ENCODE measurements at places on chromosomes 2 and 18. TPM values are rescaled to one million over a fixed set of nuclear protein-coding genes. Genes with fewer than 3 reads are reported as not detected.

DSG1 gene
- not detected for polyA plus RNA-seq

DNMT3A gene
- 2.7 TPM for polyA plus RNA-seq

SP140 gene
- 5.9 TPM for polyA plus RNA-seq

COBLL1 gene
- polyA plus RNA-seq = 0.24 TPM

HDHD2 gene
- 10.6 TPM for polyA plus RNA-seq

CGREF1 gene
- not detected for polyA plus RNA-seq

SPP2 gene
- polyA plus RNA-seq = not detected

C1QL2 gene
- not detected for polyA plus RNA-seq

DNA sequence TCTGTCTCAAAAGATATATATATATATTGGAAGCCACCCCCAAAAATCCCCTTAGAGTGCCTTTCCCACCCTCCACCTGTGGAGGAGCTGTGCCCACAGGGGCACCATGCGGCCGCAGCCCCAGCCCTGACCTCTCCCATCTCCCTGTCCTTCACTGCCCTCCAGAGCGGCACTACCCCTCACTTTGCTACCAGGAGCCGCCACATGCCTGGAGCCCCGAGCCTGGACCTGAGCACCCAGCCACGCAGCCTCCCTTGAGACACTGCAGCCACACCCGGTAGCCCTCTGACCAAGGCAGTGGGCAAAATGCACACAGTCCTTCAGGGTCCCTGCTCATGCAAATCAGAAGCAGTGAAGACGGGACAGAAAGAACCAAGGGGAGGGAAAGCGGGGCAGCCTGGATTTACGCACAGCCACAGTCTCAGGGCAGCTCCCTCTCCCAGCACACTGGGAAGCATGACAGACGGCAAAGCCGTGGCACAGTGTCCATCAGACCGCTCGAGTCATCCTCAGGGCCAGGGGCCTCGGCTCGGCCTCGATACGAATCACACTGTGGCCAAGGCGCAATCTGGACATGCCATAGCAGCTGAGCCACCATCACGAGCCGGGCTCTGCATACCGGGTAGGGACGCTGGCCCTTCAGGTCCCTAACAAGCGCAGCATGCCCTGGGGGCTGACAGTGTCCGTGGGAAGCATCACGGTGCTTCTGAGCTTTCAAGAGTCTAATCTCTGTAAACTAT, 10.1 kb downstream of the HDAC4 start:
- no peak overlapping the region for H3K27ac ChIP-seq
- no peaks in the 10 kb centered on the region for H3K4me1 ChIP-seq
- no peak overlapping the region for H3K4me3 ChIP-seq
- no peaks in the 10 kb centered on the region for H3K27me3 ChIP-seq
- DNase-seq = no peak
- H3K36me3 ChIP-seq = peaks cover 59% of the 10 kb centered on the region

- no peaks in the 10 kb centered on the region for H3K27me3 ChIP-seq
- no peak overlapping the region for H3K4me3 ChIP-seq
- H3K36me3 ChIP-seq = peaks cover 10% of the 10 kb centered on the region
- no peaks in the 10 kb centered on the region for H3K4me1 ChIP-seq
These were observed 32.3 kb downstream of the ADI1 start for GRCh38 chr2:3487028-3487425.

DNA sequence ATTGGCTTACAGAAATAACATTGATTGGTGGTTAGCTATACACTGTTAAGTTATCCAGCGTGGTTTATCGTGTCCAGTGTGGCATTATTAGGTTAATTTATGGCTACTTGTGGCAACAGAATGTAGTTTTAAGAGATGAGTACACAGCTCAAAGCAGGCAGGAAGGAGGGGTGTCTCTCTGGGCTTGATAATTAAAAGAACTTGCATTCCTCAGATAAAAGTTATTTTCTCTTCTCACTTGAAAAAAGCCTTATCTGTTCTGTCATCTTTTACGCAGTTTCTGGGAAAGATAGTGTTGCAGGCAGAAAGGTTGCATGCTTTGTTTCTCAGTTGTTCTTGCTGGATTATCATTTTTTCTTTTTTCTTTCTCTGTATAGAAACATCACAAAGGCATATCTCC, 154.4 kb upstream of the COL3A1 start:
- H3K4me1 ChIP-seq = no peaks in the 10 kb centered on the region
- H3K27ac ChIP-seq = no peak overlapping the region
- DNase-seq = no peak
- no peak overlapping the region for H3K4me3 ChIP-seq
- H3K36me3 ChIP-seq = no peaks in the 10 kb centered on the region

DNA sequence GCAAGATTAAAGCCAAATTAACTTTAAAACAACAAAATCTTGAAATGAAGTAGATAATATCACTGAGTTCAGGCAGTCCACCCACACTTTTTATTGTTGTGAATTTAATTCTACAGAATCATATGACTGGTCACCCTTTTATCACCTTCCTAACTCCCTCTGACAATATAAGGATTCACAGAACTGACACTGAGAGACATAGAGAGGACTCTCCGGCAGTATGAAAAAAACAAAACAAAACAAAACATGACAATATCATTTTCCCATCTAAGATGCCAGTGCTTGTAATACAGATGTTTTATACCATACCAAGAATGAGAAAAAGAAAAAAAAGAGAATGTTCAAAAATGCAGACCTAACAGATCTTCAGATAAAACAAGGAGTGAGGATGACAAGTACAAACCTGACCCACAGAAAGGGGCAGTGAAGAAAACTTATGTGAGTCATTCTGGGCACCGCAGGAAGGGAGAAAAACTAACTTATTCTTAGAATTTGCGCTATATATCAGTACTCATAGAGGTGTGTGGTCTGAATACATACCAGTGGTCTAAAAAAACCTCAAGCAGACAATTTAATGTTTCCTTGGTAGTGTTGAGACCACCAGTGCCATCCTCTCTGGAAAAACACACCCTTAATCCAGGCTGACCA, 136.6 kb downstream of the ZAP70 start:
- H3K27me3 ChIP-seq = no peaks in the 10 kb centered on the region
- no peaks in the 10 kb centered on the region for H3K4me1 ChIP-seq
- H3K4me3 ChIP-seq = no peak overlapping the region
- no peak overlapping the region for H3K27ac ChIP-seq

DNA sequence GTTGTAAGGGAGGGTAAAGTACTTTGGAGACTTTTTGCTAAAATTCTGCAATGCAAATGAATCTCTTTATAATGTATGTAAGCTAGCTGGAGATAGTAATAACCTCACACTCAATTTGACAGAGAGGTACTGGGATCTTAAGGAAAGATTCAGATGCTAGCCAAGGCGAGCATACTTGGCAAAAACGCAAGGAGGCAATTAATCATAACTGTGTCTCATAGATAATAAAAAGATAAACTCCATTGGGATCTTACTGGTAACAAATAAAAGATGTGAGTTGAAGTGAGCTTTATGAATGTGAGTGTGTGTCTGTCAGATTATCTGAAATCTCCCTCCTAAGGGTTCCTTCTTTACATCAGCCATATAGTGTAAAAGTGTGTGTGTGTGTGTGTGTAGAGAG, 533.0 kb downstream of the TMX3 start:
- no peaks in the 10 kb centered on the region for H3K36me3 ChIP-seq
- no peaks in the 10 kb centered on the region for H3K4me1 ChIP-seq
- no peak for DNase-seq

DNA sequence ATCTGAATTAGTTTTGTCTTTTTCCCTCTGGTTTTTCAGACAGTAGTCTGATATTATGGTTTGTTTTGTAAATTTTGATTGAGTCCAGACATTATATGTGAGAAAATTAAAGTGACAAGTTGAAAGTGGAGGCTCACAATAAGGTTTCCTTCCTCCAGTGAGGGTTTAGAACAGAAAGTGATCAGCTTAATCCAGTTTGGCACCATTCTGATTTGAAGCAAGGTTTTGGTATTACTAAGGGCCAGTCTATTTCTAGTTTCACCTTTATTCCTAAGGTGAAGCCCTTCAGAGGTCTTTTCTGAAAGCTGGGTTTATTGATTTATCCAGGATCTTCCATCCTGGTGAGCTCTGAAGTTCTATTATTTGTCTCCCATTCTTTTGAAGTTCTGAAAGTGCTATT, 68.7 kb downstream of the CDC42EP3 start:
- H3K27ac ChIP-seq = no peak overlapping the region
- H3K4me1 ChIP-seq = peaks cover 46% of the 10 kb centered on the region
- no peak overlapping the region for H3K4me3 ChIP-seq
- H3K27me3 ChIP-seq = no peaks in the 10 kb centered on the region
- no peak for DNase-seq
- H3K36me3 ChIP-seq = no peaks in the 10 kb centered on the region

DNA sequence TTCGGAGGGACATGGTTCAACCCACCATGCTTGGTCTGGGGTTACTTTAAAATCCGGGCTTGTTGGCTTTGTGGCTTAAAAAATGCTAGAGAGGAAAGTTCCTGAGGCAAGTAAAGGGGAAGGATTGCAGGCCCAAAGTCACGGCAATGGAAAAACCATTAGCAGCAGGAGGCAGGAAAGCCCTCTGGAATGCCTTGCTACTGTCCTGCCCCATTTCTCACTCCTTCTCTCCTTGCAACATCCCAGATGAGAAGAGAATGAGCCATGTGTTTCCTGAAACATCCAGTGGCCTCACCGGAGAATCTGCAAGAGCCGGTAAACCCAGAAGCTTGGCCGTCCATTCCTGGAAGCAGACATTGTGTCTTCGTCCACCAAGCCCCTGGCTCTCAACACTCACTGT, 97.4 kb upstream of the LCLAT1 start:
- H3K4me3 ChIP-seq = no peak overlapping the region
- H3K4me1 ChIP-seq = no peaks in the 10 kb centered on the region

DNA sequence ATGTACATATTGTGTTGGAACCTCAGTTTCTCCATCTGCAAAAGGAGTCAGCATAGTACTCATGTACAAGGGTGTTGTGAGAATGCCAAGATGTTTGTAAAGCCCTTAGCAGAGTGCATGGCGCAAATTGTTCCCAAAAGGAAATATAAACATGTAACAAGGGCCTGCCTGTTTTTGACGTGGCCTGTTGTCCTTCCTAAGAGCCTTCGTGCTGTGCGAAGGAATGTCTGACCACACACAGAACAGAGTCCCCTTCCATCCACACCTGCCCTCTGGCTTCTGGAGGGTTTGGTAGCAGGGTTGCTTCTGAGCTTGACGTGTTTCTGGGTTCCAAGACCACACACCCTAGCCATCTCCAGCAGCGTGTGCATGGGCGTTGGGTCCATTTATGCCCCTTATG, 34.9 kb downstream of the CABLES1 start:
- no peak overlapping the region for H3K27ac ChIP-seq
- no peak for DNase-seq
- no peaks in the 10 kb centered on the region for H3K27me3 ChIP-seq

DNA sequence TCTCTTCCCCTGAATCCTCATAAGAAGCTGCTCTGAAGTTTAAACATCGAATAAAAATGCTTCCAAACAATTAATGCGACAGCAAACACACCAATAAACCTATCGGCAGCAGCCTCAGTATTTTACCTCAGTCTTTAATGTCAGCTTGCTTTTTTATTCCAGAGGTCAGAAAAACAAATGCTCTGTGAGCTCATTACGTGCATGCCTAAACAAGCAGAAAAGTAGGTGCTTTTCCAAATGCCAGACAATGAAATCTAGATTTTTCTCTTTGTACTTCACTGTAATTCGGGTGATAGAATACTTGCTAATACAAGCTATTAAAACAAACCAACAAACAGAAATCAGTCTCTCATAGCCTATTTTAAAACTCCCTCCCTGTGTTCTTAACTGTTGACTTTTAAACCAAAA, 381.5 kb downstream of the NRXN1 start:
- DNase-seq = no peak
- no peaks in the 10 kb centered on the region for H3K4me1 ChIP-seq
- H3K27ac ChIP-seq = no peak overlapping the region
- H3K4me3 ChIP-seq = no peak overlapping the region
- no peaks in the 10 kb centered on the region for H3K27me3 ChIP-seq

DNA sequence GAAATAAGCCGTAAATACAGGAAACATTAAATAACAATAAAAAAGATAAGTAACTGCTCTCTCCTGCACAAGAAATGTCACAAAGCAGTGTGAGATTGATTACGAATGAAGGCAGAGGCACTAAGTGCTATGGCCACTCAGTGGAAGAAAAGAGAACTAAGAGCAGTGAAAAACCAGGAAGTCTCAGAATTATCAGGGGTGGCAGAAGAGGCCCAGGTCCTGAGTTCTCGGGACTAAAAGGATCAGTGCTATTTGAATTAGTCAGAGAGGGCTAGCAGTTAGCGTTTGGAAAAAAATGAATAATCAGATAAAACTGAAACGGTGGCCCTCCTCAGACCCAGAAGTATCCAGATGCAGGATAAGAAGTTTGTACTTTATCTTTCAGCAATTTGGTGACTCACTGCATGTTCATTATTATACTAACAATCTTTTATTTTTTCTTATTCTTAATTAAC, 367.1 kb downstream of the ZEB2 start:
- no peaks in the 10 kb centered on the region for H3K36me3 ChIP-seq
- H3K4me1 ChIP-seq = no peaks in the 10 kb centered on the region
- H3K27ac ChIP-seq = no peak overlapping the region
- DNase-seq = peak; percentile 46
- H3K4me3 ChIP-seq = no peak overlapping the region

- H3K27ac ChIP-seq = no peak overlapping the region
- H3K36me3 ChIP-seq = no peaks in the 10 kb centered on the region
- peaks cover 5% of the 10 kb centered on the region for H3K27me3 ChIP-seq
- H3K4me1 ChIP-seq = peaks cover 33% of the 10 kb centered on the region
- peak overlapping the region; percentile 68 for H3K4me3 ChIP-seq
These were observed 436 bp upstream of the ITPRIPL1 start for GRCh38 chr2:96324721-96325040.

DNA sequence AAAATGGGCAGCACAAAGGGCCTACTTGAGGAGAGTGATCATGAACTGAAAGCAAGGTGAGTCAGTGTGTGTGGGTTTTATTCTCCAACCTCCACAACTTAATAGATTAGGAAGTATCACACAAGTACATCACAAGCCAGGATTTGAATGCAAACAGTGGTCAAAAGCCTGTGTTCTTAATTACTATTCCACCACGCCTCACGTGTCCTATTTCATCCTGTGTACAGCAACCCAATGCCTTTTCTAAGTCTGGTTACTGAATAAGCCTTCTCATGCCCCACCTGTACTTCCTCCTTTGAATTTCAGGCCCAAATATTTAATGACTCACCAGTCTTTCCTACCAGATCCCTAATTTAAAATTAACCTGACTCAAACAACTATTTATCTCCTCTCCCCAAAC, 755.7 kb upstream of the SLC8A1 start:
- H3K4me1 ChIP-seq = no peaks in the 10 kb centered on the region
- no peaks in the 10 kb centered on the region for H3K36me3 ChIP-seq
- no peak overlapping the region for H3K27ac ChIP-seq
- no peak for DNase-seq
- H3K27me3 ChIP-seq = no peaks in the 10 kb centered on the region

- H3K4me1 ChIP-seq = no peaks in the 10 kb centered on the region
- no peak overlapping the region for H3K27ac ChIP-seq
- no peaks in the 10 kb centered on the region for H3K27me3 ChIP-seq
- H3K36me3 ChIP-seq = no peaks in the 10 kb centered on the region
- H3K4me3 ChIP-seq = no peak overlapping the region
These were observed 163.6 kb upstream of the ACAA2 start for GRCh38 chr18:49976795-49977560.

Measured in CD14-positive monocyte (primary cell).